ENCODE measurements at places on chromosomes 6 and 20.

GRCh38 chr6:44093066-44093465 lies 34.2 kb downstream of the MRPL14 start:
- DNase-seq, result no peak

GRCh38 chr6:150511313-150511712 lies 88.4 kb upstream of the PLEKHG1 start:
- no peak for DNase-seq

DNA sequence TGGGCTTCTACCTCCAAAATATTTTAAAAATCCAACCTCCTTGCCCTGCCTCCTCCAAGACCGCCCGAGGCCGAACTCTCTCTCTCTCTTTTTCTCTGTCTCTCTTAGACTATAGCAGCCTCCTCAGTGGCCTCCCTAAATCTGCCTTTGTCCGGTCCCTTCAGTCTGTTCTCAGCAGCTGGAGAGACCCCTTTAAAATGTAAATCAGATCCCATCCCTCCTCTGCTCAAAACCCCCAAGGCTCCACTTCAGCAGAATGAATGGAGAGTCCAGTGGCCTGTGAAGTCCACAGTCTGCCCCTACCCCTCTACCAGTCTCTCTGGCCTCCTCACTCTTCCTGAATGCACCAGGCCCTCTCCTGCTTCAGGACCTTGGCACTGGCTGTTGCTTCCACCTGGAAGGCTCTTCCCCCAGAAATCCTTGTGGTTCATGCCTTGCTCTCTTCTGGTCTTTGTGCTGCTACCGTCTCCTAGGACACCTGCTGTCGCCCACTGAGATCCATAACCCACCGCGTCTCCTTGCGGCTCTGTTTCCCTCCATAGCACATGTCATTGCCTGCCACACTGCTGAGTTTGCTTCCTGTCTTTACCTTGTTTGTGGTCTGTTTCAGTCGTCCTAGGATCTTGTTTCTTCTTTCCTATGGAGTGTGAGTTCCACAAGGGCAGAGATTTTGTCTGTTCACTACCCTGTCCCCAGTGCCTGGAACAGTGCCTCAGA lies 6.0 kb downstream of the MLN start:
- DNase-seq, result no peak

DNA sequence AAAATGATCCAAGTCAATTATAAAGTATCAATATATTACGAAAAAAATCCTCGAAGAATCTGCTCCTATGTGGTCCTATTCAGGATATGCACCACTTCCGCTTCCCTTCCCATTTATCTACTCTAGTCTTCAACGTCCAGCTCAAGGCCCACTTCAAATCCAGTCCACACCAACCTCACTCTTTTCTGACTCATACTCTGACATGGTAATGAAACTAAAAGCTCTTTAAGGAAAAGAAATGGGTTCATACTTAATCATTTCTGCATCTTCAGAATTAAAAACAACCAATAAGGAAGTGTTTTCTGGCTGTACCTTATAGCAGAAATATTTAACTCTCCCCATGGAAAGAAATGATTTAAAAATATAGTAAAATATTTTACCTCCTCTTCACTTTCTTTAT lies 15.1 kb downstream of the DEK start:
- no peak for DNase-seq

GRCh38 chr6:104799134-104799657 lies 60.5 kb downstream of the HACE1 start:
- peak; percentile 3 for DNase-seq

- no peak for DNase-seq
These were observed 322.6 kb downstream of the HDGFL1 start for GRCh38 chr6:22891934-22892333.

DNA sequence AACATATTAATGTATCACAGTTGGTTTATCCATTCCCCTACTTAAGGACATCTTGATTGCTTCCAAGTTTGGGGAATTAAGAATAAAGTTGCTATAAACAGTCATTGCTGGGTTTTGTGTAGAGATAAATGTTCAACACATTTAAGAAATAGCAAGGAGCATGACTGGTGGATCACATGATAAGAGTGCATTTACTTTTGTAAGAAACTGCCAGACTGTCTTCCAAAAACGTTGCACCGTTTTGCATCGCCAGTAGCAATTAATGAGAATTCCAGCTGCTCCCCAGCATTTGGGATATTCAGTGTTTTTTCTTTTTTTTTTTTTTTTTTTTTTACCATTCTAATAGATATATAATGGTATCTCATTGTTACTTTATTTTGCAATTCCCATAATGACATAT lies 695.7 kb upstream of the GJE1 start:
- no peak for DNase-seq

DNA sequence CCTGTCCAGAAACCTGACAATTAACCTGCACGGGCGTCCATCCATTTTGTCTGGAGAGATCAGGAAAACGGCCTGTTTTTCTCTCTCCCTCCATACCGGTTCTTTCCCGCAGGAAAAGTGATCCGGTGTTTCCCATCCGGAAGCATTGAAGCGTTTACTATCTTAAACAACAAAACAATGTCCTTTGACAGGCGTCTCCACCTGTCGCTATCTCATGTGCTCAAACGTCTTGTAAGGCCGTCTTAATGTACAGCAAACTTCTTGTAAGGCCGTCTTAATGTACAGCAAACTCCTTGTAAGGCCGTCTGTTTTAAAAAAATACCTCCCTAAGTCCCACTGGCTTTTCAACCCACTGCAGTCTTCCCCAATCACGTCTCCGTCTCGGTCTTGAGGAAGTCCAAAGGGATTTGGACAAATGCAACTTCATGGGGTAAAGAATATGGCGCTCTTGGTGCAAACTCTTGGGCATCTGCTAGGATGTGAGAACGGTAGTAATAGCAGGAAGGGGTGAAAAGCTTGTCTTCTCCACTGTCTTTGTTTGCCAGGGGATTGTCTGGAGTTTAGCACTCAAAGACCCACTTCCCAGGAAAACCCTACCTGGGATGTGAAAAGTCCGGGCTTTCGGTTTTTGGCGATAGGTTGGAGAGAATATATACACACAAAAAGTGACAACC lies 29.9 kb upstream of the TRIM27 start:
- DNase-seq, result no peak

GRCh38 chr20:43895235-43895634 lies 19.4 kb upstream of the TOX2 start:
- DNase-seq, result peak; percentile 83

GRCh38 chr6:43090559-43090956 lies 14.4 kb downstream of the PTK7 start:
- peak; percentile 27 for DNase-seq

GRCh38 chr20:49833483-49833882 lies 20.9 kb downstream of the SLC9A8 start:
- no peak for DNase-seq

DNA sequence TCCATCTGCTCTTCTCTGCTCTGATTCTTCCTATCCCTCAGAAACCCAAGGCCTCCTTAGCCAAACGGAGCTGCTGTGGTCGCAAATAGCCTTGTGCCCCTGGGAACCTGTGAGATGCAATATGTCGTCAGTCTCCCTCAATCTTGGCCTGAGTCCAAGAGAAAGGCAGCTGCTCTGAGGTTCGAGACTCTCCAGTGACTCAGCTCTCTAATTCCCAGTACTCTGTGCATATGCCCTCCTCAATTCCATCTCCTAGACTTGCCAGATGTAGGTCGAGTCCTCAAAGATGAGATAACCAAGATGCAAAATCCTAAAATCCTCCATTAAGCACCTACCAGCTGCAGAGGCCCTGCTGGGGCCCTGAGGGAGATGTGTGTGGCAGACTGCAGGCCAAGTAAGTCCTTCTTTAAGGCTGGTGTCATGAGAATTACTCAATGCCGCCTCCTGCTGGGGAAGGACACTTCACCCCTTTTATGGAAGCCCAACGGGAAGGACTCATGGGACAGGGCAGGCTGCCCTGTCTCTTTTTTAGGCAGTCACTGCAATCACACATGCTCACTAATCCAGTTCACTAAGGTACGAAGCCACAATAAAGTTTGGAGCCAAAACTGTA lies 28.5 kb downstream of the C6orf15 start:
- DNase-seq, result peak; percentile 90

DNA sequence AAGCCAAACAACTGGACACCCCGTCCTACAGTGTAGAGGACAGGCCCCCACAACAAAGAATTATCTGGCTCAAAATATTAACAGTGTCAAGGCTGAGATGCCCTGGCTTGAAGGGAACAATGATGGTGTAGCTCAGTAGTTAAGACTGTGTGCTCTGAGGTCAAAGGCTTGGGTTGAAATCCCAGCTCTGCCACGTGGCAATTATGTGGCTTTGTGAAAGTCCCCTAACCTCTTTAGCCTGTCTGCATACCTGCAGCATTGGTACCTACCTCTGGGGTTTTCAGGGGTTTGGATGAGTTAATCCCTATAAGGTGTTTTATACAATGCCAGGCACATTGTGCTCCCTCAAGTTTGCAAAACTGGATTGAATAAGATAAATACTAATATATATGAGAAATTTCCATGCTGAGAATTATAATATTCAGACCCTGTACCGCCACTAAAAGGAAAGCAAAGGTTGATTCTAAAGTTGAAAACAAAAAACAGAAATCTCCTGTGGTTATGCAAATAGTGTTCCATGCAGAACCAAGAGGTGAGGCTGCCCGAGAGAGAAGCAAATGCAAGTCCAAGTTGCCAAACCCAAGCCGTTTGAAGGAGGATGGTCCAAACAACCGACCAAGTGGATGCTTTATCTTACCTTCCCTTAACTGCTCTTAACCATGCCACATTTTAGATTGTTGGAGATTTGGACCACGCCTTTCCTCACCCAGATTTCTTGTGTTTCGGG lies 199.8 kb downstream of the NFATC2 start:
- no peak for DNase-seq

DNA sequence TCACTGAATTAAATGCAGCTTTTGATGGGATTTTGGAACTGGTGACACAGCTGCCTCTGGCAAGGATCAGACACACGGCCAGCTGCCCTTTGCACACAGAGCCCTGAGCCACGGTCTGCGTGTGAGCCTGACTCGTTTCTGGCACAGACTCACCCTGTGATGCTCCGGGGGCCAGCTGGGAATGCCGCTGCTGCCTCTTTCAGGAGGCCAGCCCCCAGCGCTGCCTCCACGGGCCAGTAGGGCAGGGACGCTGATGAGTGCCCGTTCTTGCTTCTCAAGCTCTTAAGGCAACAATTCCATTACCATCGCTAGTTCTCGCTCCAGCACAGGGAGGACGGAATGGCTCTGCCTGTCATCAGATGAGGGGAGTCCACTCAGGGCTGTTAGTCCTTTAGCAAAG lies 61.6 kb downstream of the IRF4 start:
- no peak for DNase-seq

DNA sequence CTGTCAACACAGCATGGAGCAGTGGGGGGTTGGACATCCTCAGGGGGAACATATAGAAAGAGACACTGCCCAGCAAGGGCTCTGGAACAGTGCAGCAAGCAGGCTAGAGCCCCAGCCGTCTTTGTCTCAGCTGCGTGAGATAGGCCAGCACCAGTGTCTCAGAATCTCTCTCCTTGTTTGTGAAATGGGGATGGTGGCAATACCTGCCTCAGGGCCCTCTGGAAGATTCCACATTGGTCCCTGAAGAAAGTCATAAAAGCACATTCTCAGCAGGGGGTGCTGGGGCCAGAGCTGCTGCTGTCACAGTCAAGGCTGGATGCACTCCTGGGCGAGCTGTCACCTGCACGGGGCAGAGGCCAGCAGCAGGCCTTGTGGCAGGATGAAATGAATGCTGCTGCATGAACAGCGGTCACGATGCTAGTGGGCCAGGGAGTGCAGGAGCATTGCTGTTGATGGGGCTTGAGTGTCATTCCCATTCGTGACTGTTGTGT lies 121.7 kb downstream of the SYCP2 start:
- no peak for DNase-seq

DNA sequence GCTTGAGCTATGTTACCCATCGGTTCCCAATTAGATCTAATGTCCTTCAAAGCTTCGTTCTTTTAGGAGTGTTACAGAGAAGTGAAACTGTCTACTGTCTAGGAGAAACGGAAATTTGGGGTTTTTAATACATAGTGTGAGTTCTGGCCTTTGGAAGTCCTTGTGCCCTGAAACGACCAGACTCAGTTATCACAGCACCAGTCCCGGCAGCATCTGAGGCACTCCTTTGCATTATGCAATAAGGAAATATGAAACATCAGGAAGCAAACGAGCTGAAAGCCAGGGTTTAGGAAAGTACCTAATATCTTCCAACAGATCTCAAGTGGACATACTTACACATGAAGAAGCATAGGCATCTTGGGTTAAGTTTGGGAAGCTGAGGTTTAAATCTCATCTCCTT lies 61.8 kb upstream of the ADGRF1 start:
- DNase-seq, result no peak

- no peak for DNase-seq
These were observed 53.9 kb downstream of the ECT2L start for GRCh38 chr6:138849791-138850190.

DNA sequence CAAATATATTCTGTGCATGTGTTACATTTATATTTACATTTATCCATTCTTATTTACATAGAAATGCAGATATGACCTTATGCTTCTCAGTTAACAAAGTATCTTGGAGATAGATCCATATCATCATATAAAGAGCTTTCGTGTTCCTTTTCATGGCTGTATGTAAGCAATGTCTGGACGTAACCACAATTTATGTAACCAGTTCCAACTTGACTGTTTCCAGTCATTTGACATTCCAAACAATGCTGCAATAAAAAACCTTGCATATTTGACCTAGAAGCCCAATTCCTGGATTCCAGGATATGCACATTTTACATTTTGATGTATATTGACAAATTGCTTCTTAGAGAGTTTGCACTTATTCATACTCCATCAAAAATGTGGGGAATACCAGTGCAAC lies 113.7 kb upstream of the F13A1 start:
- DNase-seq, result no peak

DNA sequence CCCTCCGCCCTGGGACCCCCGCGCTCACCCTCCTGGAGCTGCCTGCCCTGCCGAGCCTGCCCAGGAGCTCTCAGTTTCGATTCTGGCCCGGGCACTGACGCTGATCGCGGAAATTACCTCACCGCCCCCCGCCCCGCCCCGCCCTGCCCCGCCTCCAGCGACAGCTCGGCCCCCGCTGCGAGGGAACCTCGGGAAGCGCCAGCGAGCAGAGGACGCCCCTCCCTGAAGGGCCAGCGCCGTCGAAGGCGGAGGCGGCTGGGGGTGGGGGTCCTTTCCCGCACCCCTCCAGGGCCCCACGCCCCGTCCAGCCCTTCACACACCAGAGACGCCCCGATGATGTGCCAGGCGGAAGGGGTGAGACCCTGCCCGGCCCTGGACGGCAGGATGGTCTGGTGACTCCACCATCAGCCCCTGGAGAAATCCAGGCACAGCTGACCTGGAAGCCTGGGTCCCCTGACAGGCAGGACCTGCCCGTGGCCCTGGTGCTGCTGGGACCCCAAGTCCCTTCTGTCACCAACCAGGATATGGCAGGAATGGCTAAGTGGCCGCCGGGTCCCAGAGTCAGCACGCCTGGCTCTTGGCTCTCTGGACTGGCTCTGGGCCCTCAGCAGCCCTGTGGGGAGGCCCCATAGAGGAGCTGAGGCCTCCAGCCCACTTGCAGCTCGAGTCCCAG lies at the start of gene HELZ2:
HELZ2 (minus strand) TSS at position 84 of the 673 bp plus-strand sequence. CDS start 1,854 bp downstream, outside the sequence.
- peak; percentile 68 for DNase-seq

Measured in fibroblast of skin of right quadriceps (primary cell).